CD4-positive, alpha-beta T cell (primary cell): ENCODE measurements at places on chromosomes 7 and 10.

DNA sequence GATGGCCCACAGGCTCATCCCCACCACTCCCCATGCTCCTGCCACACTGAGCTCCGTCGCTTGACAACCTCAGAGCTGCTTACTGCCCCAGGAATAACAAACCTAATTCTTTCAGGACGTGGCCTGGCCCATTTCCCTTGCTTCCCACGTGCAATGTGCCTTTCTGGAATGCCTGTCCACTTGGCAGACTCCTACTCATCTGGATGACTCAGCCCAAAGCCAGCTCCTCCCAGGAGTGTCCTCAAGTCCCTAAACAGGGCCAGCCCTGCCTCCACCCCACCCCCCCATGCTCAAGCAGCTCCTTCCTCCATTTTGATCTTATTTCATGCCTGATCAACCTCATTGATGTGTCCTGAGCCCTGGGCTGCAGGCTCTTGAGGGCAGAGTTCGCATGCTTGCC, 164.9 kb upstream of the RNF32 start:
- H3K27ac ChIP-seq = no peak overlapping the region
- no peaks in the 10 kb centered on the region for H3K4me1 ChIP-seq
- no peak overlapping the region for H3K4me3 ChIP-seq
- no peak for DNase-seq
- peaks cover 17% of the 10 kb centered on the region for H3K27me3 ChIP-seq
- H3K36me3 ChIP-seq = no peaks in the 10 kb centered on the region

GRCh38 chr7:142854372-142855113, at the start of gene EPHB6:
TSS of gene EPHB6 (plus strand) at chr7:142855076. CDS start at chr7:142863228, 8,152 bp downstream.
- H3K36me3 ChIP-seq = no peaks in the 10 kb centered on the region
- H3K27me3 ChIP-seq = no peaks in the 10 kb centered on the region
- H3K4me3 ChIP-seq = peak within 1 kb of the TSS; percentile 87
- H3K27ac ChIP-seq = peak within 1 kb of the TSS; percentile 24

GRCh38 chr10:60312818-60313588, 76.7 kb downstream of the ANK3 start:
- H3K27me3 ChIP-seq = no peaks in the 10 kb centered on the region
- no peak for DNase-seq
- no peak overlapping the region for H3K27ac ChIP-seq

DNA sequence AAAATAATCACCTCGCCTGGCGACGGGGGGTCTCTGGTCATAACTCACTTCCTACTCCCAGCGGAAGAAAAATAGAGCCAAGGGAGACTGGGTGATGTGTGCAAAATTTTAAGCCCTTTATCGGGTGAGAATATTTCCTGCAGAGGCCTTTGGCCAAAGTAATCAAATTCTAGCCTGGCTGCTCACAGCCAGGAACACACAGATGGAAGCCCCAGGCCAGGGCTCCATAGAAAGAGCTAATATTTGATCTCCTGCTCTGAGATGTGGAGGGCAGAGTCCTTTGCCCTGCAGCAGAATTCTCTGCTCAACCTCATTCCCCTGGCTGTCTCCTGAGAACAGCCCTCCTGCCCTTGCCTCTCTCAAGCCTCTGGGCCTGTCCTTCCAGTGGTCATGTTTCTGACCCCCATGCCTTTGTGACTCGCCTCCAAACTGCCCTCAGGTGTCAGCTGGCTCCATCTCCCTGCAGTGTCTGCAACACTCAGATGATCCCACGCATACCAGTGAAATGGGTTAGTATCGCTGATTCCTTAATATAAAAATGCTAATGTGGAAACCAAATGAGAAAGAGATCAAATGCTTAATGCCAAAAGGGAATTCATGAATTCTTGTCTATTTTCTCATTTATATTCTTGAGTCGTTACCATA, 34.5 kb downstream of the FRMD4A start:
- no peak overlapping the region for H3K27ac ChIP-seq
- H3K4me1 ChIP-seq = no peaks in the 10 kb centered on the region
- H3K36me3 ChIP-seq = no peaks in the 10 kb centered on the region
- DNase-seq = no peak

DNA sequence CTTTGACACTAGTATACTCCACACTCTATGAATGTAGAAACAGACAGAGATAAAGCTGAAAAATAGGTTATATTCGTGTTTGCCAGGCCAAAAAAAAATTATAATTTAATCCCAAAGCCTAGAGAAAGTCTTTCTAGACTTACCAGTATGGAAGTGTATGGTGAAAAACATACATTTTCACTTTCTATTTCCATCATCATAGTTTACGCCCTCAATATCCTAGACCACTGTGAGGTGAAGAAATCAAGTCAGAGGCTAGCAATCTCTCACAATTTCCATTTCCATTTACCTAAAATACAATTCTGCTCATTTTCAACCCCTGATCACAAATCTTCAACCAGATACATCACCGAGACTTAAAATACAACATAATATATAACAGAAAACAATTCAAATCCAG, 16.2 kb downstream of the GPR22 start:
- H3K4me3 ChIP-seq = no peak overlapping the region
- no peaks in the 10 kb centered on the region for H3K27me3 ChIP-seq
- H3K4me1 ChIP-seq = no peaks in the 10 kb centered on the region

DNA sequence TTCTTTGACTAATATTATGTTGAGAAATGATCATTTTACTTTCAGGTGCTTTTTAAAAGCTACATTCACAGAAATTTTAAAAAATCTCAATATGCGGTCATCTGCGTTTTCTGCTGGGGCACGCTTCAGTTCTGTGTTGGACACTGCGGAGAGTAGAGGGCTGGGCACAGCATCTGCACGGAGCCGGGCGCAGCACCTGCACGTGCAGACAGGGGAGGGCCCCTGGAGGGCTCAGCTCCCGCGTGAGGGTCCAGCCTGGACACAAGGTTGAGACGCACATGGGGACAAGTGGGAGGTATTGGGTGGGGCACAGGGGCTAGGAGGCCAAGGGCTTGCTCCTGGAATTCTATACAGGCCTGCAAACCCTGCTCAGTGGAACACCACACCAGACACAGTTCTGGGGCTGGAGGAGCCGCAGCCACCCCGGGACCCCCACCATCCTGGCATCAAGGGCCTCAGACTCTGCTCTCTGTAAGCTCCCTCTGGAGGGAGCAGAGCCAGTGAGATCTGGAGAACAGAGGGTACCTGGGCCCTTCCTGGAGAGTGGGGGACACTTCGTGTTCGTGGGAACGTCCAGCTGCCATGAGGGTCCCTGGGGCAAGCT, 20.4 kb upstream of the FAM20C start:
- H3K36me3 ChIP-seq = no peaks in the 10 kb centered on the region
- H3K27me3 ChIP-seq = no peaks in the 10 kb centered on the region
- H3K4me3 ChIP-seq = no peak overlapping the region
- H3K27ac ChIP-seq = no peak overlapping the region

DNA sequence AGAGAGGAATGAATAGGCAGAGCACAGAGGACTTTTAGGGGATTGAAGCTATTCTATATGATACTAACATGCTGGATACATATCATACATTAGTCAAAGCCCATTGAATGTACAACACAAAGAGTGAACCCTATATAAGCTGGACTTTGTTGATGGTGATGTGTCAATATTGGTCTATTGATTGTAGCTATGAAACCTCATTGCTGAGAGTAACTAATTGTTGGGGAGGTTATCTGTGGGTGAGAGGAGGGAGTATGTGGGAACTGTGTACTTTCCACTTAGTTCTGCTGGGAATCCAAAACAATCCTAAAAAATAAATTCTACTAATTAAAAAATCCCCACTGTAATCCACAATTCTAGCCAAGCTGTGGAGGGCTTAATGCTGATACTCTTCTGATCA, 22.0 kb upstream of the CYP2C9 start:
- H3K36me3 ChIP-seq = no peaks in the 10 kb centered on the region
- no peak overlapping the region for H3K4me3 ChIP-seq
- DNase-seq = no peak

DNA sequence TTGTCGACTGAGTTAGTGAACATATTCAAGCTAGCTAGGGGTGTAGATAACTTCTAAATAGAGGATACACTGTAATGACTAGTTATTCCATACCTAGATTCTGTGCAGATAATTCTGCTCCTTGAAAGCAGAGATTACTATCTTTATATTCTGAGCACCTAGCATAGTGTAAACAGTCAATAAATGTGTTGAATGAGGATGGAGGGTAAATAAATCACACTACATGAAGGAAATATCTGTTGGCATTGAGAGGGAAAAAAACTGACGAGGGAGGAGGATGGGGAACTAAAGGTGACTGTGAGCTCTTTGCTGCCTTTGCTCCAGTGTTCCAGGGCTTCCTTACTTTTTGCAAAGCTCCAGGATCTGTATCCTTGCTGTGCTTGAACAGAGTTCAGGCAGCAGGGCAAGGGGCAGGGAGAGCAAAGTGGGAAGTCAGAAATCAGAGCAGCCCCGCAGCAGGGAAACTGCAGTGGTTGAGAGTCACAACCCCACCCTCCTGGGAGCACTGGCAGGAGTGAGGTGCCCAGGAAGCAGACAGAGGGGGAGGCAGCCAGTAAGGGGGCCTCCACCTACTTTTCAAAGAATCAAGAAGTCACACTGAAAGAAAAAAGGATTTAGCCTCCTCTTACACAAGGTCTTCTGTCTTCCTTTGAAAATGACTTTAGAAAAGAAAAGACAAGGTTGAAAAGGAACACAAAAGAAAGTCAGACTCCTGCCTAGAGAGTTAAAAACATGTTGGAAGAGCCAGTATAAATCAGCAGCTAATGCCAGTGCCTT, 71.8 kb upstream of the LRRN3 start:
- H3K27me3 ChIP-seq = no peaks in the 10 kb centered on the region
- no peak overlapping the region for H3K4me3 ChIP-seq
- peaks cover 15% of the 10 kb centered on the region for H3K4me1 ChIP-seq
- H3K36me3 ChIP-seq = no peaks in the 10 kb centered on the region
- DNase-seq = no peak
- H3K27ac ChIP-seq = no peak overlapping the region

- DNase-seq = no peak
- no peaks in the 10 kb centered on the region for H3K27me3 ChIP-seq
- no peaks in the 10 kb centered on the region for H3K36me3 ChIP-seq
- no peaks in the 10 kb centered on the region for H3K4me1 ChIP-seq
Measured at GRCh38 chr10:95425592-95426465, 135.0 kb upstream of the PDLIM1 start.

- H3K4me1 ChIP-seq = peaks cover 6% of the 10 kb centered on the region
- no peaks in the 10 kb centered on the region for H3K36me3 ChIP-seq
- no peak overlapping the region for H3K4me3 ChIP-seq
- H3K27me3 ChIP-seq = peaks cover 2% of the 10 kb centered on the region
- H3K27ac ChIP-seq = no peak overlapping the region
Measured at GRCh38 chr7:43309706-43310022, 197.2 kb downstream of the HECW1 start.

DNA sequence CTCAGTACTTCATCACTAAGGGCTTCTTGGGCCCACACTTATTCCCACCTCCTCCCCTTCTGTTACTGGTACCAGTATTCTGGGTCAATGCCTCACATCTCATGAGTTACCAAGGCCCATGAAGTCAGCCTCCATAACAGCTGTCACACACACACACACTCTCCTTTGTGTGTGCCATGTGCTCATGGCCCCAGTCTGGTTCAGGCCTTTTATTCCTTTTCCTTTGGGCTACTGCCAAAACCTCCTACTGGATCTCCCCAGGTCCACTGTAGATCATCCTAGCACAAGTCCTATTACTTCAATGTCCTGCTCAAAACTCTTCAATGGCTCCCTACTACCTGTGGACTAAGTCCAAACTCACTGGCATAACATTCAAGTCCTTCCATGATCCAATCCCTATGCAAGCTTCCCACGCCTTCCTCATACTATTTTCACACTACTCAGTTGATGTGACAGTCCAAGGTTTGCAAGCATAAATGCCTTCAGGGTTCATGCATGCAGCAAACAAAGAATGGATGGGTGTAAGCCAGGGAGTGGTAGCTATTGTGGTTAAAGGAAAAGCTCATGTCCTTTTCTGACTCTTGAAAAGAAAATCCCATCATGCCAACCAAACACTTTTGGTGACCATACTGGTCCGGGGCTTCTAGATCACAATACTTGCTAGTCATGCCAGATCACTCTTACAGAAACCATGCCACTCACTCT, 68.1 kb downstream of the CCDC6 start:
- H3K27me3 ChIP-seq = no peaks in the 10 kb centered on the region
- peaks cover 4% of the 10 kb centered on the region for H3K36me3 ChIP-seq
- peaks cover 2% of the 10 kb centered on the region for H3K4me1 ChIP-seq
- H3K4me3 ChIP-seq = no peak overlapping the region
- H3K27ac ChIP-seq = no peak overlapping the region

GRCh38 chr7:2248984-2249694, 7.1 kb downstream of the NUDT1 start:
- DNase-seq = no peak
- H3K4me1 ChIP-seq = peaks cover 23% of the 10 kb centered on the region
- no peaks in the 10 kb centered on the region for H3K36me3 ChIP-seq
- H3K27me3 ChIP-seq = no peaks in the 10 kb centered on the region

- no peaks in the 10 kb centered on the region for H3K4me1 ChIP-seq
- no peaks in the 10 kb centered on the region for H3K27me3 ChIP-seq
- DNase-seq = no peak
- no peak overlapping the region for H3K27ac ChIP-seq
Measured at GRCh38 chr10:77501846-77502261, 135.8 kb downstream of the KCNMA1 start.

GRCh38 chr10:5508161-5508604, 8.8 kb upstream of the CALML5 start:
- H3K27me3 ChIP-seq = no peaks in the 10 kb centered on the region
- no peak for DNase-seq
- H3K27ac ChIP-seq = no peak overlapping the region
- no peaks in the 10 kb centered on the region for H3K36me3 ChIP-seq
- H3K4me1 ChIP-seq = peaks cover 7% of the 10 kb centered on the region

GRCh38 chr7:90877201-90877600, 281.1 kb downstream of the CDK14 start:
- no peak for DNase-seq
- H3K27me3 ChIP-seq = no peaks in the 10 kb centered on the region
- no peak overlapping the region for H3K27ac ChIP-seq
- no peaks in the 10 kb centered on the region for H3K36me3 ChIP-seq
- no peak overlapping the region for H3K4me3 ChIP-seq
- H3K4me1 ChIP-seq = no peaks in the 10 kb centered on the region

GRCh38 chr7:135536150-135536549, 21.6 kb upstream of the NUP205 start:
- H3K4me3 ChIP-seq = no peak overlapping the region
- no peak overlapping the region for H3K27ac ChIP-seq
- DNase-seq = no peak
- H3K4me1 ChIP-seq = no peaks in the 10 kb centered on the region

DNA sequence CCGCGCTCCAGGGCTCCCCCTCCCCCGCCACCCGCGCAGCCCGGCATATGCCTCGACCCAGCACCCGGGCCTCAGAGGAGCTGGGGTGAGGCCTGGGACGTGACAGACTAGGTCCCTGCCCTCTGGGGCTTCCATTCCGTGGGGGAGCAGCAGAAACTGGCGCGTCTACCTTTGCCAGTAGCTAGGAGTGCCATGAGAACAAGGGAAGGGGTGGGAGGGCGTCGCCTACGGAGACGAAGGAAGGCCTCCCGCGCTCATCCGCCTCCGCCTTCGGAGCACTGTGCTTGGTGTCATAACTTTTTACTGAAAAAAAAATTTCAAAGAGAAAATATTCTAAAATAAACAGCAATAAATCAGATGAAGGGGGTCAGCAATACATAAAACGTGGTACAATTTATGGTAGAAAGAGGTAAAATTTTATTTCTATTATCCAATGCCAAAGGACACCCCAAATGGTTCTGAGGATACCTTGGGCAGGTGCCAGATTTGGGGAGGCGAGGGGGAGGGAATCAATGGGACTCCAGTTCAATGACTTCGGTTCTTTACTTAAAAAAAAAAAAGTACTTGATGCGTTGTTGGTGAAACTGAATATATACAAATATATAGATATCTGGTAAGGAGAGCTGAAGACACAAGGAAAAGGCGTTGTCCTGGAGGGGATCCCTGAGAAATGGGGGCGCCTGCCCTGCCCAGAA, 35.1 kb upstream of the GRID1 start:
- H3K27ac ChIP-seq = no peak overlapping the region
- no peaks in the 10 kb centered on the region for H3K36me3 ChIP-seq
- H3K4me3 ChIP-seq = peak overlapping the region; percentile 88
- DNase-seq = peak; percentile 59
- H3K27me3 ChIP-seq = no peaks in the 10 kb centered on the region
- peaks cover 30% of the 10 kb centered on the region for H3K4me1 ChIP-seq
